ENCODE measurements at places on chromosomes 4 and X.
A peak's percentile ranks its signal among the peaks of the same experiment; 100 is the strongest.

DNA sequence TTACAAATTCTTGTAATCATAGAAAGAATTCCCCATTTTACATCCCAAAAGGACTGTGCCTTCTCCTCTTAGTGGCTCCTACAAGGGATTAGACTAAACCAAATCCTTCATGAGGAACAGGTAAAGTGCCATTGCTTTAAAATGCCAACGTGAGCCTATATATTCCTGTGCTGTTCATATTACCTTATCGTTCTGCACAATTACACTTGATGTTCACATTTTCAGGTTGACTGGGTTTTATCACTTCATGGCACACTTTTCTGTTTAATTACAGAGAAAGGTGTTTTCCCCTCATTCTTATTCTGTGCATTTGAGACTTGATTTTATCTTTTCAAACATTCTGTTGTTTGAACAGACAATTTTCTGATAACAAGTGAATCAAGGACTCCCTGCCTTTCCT, 645.6 kb upstream of the FTHL17 start:
- no peaks in the 10 kb centered on the region for H3K4me1 ChIP-seq
- H3K27ac ChIP-seq = no peak overlapping the region

DNA sequence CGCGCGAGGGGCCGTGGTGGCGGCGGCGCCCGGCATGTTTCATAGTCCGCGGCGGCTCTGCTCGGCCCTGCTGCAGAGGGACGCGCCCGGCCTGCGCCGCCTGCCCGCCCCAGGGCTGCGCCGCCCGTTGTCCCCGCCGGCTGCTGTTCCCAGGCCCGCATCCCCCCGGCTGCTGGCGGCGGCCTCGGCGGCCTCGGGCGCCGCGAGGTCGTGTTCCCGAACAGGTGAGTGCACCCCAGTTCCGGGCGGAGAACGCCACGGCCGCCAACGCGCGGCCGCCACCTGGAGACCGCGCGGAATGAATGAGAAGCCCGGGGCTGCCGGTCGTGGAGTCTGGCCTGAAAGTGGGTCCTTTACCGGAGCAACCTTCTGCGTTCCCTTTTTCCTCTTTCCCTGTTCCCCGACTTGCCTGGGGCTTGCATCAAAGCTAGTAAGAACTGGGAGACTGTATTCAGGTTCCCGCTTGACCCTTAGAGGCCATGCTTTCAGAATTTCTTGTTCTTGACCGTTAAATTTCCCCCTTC, 429 bp downstream of the NOCT start:
- DNase-seq = peak; percentile 17
- peak overlapping the region; percentile 78 for H3K27ac ChIP-seq
- no peaks in the 10 kb centered on the region for H3K36me3 ChIP-seq

- no peak overlapping the region for H3K4me3 ChIP-seq
- H3K27ac ChIP-seq = no peak overlapping the region
- no peak for DNase-seq
- H3K4me1 ChIP-seq = no peaks in the 10 kb centered on the region
- H3K36me3 ChIP-seq = no peaks in the 10 kb centered on the region
These were observed 84.8 kb downstream of the NEUROG2 start for GRCh38 chr4:112431158-112431557.

GRCh38 chrX:146934256-146934655, 119.7 kb upstream of the CXorf51A start:
- no peak overlapping the region for H3K27ac ChIP-seq
- no peak for DNase-seq
- H3K4me1 ChIP-seq = no peaks in the 10 kb centered on the region
- H3K27me3 ChIP-seq = no peaks in the 10 kb centered on the region
- no peaks in the 10 kb centered on the region for H3K36me3 ChIP-seq

GRCh38 chrX:6095469-6095868, 133.2 kb downstream of the NLGN4X start:
- H3K27ac ChIP-seq = no peak overlapping the region
- no peaks in the 10 kb centered on the region for H3K27me3 ChIP-seq
- no peaks in the 10 kb centered on the region for H3K4me1 ChIP-seq
- DNase-seq = no peak

DNA sequence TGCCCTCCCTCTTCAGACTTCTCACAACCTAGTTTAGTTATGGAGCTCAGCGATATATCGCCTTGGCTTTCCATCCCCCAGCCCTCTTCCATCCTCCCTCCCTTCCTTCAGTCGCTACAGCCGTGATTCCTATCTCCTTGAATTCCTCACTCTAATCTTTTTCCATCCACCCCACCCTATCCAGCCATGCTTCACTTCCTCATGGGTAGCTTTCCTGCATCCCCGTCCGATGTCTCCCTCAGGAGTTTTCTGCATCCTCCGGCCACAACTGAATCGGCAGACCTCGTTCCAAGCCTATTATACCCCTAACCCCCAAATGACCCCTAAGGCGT, 456 bp downstream of the SNX12 start:
- DNase-seq = peak; percentile 2
- H3K27me3 ChIP-seq = no peaks in the 10 kb centered on the region
- H3K4me3 ChIP-seq = peak overlapping the region; percentile 87

DNA sequence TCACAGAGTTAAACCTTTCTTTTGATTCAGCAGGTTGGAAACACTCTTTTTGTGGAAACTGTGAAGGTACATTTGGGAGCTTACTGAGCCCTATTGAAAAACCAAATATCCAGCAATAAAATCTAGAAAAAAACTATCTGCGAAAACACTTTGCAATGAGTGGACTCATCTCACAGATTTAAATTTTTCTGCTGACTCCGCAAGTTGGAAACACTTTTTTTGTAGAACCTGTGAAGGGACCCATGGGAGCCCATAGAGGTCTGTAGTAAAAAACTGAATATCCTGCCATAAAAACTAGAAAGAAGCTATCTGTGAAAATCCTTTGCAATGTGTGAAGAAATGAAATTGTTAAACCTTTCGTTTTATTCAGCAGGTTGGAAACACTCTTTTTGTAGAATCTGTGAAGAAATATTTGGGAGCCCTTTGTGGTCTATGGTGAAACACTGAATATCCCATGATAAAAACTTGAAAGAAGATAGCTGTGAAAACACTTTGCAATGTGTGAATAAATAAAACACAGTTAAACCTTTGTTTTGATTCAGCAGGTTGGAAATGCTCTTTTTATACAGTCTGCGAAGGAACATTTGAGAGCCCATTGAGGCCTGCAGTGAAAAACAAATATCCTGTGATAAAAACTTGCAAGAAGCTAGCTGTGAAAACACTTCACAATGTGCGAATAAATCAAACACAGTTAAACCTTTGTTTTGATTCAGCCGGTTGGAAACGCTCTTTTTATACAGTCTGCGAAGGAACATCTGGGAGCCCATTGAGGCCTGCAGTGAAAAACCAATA, 22.3 kb upstream of the DCUN1D4 start:
- H3K27me3 ChIP-seq = no peaks in the 10 kb centered on the region
- no peak for DNase-seq
- H3K36me3 ChIP-seq = no peaks in the 10 kb centered on the region
- H3K27ac ChIP-seq = no peak overlapping the region
- H3K4me1 ChIP-seq = no peaks in the 10 kb centered on the region
- H3K4me3 ChIP-seq = no peak overlapping the region

DNA sequence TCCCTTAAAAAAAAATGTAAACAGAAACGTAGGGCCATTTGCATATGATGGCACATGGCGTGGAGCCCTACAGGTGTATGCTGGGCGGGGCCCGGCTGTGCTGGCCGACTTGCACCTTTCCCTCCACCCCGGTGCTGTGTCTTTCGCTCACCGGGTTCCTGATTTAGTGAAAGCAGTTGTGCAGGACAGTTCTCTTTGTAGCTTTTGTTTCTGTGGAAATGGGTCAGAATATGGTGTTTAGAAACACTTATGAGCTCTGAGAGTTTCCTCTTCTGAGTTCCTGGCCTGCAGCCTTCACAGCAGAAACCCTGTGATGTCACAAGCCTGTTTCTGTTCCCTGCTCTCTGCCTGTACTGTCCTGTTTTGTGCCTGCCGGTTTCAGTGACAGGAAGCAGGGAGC, 22.5 kb upstream of the MSANTD1 start:
- DNase-seq = peak; percentile 10
- no peaks in the 10 kb centered on the region for H3K27me3 ChIP-seq
- no peak overlapping the region for H3K27ac ChIP-seq
- H3K4me3 ChIP-seq = no peak overlapping the region
- H3K36me3 ChIP-seq = peaks cover 58% of the 10 kb centered on the region
- no peaks in the 10 kb centered on the region for H3K4me1 ChIP-seq

DNA sequence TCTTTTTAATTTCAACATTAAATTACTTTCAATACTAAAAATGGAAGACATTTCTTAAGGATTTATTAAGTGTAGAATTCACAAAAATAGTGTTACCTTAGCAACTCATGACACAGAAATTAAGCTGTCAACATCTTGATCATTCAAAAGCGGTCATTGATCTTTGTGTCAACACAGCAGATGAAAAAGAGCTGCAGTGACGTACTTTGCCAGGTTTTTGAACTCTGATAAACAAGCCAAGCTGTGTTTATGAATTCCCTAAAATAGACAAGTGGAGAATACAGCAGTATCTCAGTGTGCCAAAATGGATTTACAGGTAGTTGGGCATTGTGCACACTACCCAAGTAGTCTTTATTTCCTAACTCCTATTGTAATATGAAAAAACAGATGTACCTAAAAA, 1141.8 kb upstream of the PCDH7 start:
- H3K27me3 ChIP-seq = no peaks in the 10 kb centered on the region
- H3K27ac ChIP-seq = no peak overlapping the region
- no peaks in the 10 kb centered on the region for H3K36me3 ChIP-seq
- DNase-seq = no peak
- no peak overlapping the region for H3K4me3 ChIP-seq

GRCh38 chr4:38791010-38791409, 8.2 kb upstream of the TLR10 start:
- H3K4me1 ChIP-seq = no peaks in the 10 kb centered on the region
- no peak overlapping the region for H3K27ac ChIP-seq
- H3K36me3 ChIP-seq = no peaks in the 10 kb centered on the region
- no peaks in the 10 kb centered on the region for H3K27me3 ChIP-seq

DNA sequence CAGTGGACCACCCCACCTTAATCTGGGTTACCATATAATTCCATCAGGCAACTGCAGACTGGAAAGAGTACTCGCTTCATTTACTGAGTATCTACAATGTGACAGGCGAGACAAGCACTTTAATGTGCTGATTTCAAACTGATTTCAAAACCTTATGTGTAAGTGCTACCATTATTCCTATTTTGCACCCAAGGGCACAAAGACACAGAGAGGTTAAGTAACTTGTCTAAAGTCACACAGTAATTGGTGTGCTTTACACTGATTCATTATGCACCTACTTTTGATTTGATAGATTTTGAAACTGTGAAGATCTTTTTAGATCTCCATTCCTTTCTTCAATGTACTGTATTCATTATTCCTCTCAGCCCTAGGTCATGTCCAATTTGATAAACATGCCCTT, 192.4 kb downstream of the MGST2 start:
- H3K27ac ChIP-seq = no peak overlapping the region
- H3K36me3 ChIP-seq = no peaks in the 10 kb centered on the region
- H3K4me3 ChIP-seq = no peak overlapping the region
- H3K4me1 ChIP-seq = no peaks in the 10 kb centered on the region

DNA sequence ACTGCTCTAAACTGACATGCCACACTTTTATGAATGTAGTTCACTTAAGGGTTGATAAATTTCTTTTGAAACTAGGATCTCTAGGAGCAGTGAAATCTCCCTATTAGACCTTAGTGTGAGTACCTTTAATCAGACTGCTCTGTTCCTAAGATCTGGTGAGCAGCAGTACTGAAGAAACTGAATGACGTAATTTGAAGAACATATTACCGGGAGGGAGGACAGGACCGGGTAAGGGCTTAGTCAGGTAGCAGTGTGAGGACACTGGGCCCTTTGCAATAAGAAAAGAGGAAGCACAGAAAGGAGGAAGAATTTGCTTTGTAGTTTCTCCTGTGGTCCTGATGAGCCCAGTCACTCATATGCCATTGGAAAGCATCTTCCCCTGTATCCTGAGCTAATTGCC, 255.2 kb downstream of the THOC2 start:
- H3K27me3 ChIP-seq = no peaks in the 10 kb centered on the region
- no peaks in the 10 kb centered on the region for H3K4me1 ChIP-seq
- no peak overlapping the region for H3K4me3 ChIP-seq
- no peak overlapping the region for H3K27ac ChIP-seq

DNA sequence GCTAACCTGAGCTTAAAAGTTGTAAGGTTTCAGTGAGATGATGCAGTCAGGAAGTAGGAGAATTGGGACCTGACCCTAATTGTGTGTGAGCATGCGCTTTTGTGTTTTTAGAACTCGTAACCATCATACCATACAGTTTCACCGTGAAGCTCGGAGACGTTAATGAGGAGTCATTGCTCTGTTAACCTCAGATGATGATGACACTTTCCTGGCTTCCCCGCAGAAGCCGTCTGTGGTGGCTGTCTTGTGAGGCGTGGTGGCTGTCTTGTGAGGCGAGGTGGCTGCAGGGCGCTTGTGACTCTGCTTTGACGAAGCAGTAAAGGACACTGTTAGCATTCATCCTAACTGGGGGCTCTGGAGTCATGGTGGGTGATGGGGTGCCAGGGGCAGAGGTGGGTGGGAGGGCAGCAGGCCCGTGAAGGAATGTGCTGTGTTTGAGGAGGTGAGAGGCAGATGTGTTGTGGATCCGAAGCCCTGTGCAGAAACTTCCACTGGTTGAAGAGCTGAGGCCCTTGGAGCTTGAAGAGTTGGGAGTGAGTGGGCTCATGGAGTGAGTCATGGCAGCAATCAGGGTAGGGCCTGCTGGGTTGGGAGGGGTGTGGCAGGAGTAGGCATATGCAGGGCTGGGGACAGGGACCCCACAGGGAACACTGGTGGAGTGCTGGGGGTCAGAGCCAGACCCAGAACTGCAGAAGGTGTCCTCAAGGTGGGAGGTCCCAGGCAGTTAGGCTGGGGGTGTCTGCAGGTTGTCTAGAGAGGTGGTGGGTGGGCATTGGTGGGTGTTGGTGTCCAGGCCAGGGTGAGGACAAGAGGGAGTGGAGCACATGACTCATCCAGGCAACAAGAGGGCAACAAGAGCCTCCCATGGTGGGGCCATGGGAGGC, 57.4 kb downstream of the NSD2 start:
- H3K4me1 ChIP-seq = no peaks in the 10 kb centered on the region
- no peaks in the 10 kb centered on the region for H3K27me3 ChIP-seq
- no peak overlapping the region for H3K27ac ChIP-seq
- peaks cover 8% of the 10 kb centered on the region for H3K36me3 ChIP-seq
- no peak overlapping the region for H3K4me3 ChIP-seq

GRCh38 chrX:107374132-107374531, 75.3 kb upstream of the FRMPD3 start:
- DNase-seq = no peak
- no peaks in the 10 kb centered on the region for H3K36me3 ChIP-seq
- H3K4me3 ChIP-seq = no peak overlapping the region
- no peaks in the 10 kb centered on the region for H3K4me1 ChIP-seq

DNA sequence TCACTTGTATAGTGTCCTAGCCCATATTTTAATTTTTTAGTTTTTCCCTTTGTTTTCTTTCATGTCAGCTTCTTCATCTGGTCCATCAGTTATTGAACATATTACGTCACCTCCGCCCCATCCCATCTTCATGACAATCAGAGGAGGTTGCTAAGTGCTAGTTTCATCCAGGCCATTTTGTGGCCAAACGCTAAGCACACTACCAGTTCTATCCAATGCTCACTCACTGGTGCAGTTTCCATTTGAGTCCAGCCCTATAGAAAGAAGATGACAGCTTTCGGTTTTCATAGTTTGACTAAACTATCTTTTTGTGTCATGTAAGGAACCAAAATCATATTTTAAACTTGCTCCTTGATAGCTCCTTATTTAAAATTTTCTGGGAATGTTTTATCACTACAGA, 304.2 kb downstream of the TENM3 start:
- no peaks in the 10 kb centered on the region for H3K4me1 ChIP-seq
- H3K27me3 ChIP-seq = no peaks in the 10 kb centered on the region
- no peak for DNase-seq
- H3K27ac ChIP-seq = no peak overlapping the region
